ENCODE measurements at places on chromosomes 16 and 17.

DNA sequence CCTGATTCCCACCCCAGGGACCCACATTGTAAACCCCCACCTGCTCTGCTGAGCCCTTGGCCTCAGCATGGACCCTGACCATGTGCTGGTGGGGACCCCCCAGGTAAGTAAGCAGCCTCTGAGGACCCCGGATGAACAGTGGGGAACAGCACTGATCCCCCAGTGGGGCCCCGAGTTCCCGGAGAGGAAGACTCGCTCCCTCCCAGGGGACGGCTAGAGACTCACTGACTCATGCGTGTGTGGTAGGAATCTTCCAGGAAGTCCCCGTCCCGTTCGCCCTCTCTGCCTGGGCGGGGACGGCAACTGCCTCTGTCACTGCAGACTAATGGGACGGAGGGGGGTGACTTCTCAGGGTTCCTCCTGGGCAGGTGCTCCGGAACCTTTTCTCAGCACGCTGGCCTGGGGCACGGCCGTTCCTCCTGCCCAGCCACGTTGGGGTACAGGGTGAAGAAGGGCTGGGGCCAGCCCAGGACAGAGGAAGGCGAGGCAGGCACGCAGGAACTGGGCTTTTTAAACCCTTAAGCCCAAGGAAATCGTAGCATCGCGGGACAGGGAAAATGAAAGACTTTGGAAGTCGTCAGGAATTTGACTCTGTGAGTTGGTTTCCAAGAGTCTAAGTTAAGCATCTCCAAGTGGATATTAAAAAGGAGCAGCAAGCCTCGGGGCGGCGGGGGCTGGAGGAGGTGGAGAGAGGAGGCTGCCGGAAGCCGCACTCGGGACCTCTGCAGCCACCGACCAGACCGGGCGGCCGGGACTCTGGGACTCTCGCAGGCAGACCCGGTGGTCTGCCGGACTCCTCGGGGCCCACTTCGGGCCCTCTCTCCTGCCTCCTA, 178.7 kb downstream of the SEC14L1 start:
- peak; percentile 65 for DNase-seq

GRCh38 chr17:39026980-39027451, 59.8 kb upstream of the FBXO47 start:
- DNase-seq, result peak; percentile 59

GRCh38 chr17:8082292-8082691, 5.2 kb downstream of the ALOX12B start:
- no peak for DNase-seq

- DNase-seq, result no peak
These were observed 134.8 kb downstream of the XYLT1 start for GRCh38 chr16:17335826-17336529.

DNA sequence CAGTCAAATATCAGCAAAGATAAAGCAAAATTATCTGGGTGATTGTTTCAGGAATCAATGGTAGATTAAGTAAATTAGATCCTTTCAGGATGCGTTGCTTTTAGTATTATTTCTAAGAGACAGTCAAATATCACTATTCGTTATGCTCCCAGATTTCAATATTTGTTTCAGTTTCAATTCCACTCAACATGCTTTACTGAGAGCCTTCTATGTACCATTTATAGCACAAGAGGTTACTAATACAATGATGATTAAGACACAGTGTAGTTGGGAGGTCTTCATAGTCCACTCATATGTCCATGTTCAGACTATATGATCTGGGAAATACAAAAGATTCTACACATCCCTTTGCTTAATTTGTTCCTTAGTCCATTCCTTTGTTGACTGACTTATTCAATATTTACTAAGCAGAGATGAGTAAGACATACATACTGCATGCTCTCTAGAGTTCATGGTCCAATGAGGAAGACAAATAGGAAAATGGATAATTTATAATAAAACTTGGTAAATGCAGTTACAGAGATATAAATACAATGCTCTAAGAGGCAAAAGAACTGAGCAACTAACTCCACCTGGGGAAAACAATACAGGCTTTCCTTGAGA, 88.2 kb upstream of the NOG start:
- DNase-seq, result no peak

DNA sequence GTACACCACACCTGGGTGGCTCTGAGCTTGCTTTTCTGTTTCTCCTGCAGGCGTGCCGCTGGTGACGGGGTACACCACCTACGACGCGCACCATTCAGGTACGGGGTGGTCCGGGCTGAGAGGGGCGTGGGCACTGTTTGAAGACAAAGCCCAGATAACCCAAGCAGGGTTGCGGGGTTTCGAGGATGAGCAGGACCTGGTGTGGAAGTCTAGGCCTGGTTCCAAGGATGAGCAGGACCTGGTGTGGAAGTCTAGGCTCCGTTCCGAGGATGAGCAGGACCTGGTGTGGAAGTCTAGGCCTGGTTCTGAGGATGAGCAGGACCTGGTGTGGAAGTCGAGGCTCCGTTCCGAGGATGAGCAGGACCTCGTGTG, 15.4 kb downstream of the IRF8 start:
- no peak for DNase-seq

DNA sequence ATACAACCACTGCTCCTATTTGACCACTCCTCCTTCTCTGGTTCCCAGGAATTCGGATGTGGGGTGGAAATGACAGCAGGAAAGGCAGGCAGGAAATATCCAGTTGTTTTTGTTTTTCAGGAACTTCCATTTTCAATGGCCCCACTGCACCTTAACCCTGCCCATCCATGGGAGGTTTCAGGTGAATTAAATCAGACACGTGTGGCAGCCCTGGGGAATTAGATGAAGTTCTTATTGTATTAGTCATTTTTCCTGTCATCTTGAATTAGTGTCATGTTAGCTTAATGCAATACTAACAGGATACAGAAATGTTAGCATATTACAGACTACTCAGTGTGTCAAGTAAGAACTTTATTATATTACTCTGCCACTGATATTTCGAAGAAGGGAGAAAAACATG, 146.4 kb downstream of the CHD9NB start:
- DNase-seq, result no peak

Data from hematopoietic multipotent progenitor cell treated with erythropoietin and hydrocortisone succinate and interleukin-3 and kit ligand, for 8 days (in vitro differentiated cells).